GF-D8 (cell line): ENCODE measurements at places on chromosomes 12 and 14.

DNA sequence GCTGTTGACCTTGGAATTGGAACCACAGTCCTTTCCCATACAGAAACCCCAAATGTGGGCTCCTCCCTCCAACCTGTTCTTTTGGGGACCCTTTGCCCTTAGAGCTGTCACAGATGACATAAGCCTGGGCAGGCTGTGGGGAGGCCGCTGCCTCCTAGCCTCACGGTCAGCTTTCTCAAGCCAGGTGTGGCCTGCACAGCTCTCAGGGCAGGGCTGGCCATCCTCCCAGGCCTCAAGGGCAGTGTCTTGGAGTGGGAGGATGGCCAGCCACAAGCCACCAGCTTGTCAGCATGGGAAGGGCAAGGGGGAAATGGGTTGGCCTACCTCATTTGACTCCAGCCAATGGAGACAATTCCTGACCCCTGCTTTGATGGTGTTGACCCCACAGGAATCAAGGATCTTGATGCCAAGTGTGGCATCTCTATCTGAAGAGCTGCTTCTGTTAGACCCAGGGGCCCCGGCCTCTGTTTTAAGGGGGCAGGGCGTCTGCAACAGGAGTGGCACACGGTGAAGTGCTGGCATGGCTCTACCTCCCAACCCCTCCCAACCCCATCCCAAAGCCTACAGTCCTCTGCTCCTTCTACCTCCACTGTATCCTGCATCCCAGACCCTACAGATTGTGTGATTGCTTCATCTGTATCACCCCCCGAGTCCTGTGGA, 11.5 kb downstream of the CBLN3 start:
- no peak for DNase-seq

- DNase-seq, result no peak
Observed at GRCh38 chr14:67566908-67567307, 33.2 kb downstream of the PIGH start.

DNA sequence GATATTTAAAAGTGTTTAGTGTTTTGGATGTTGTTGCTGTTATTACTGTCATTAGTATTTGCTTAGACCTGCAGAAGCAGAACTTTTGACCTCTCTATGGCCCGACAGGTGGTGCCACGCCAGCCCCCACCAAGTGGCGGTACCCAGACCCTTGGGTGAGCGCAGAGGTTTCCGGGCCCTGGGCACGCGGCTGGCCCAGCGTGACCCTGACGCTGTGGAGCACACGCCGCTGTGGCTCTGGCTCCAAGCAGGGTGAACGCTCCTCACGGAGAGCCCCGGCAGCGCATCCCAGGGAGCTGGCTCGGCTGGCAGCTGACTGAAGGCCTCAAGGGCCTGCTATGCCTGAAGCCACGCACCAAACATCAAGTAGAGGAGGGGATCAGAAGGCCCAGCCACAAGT, 22.6 kb downstream of the SLC25A47 start:
- DNase-seq, result no peak

GRCh38 chr14:82045339-82045738, 511.7 kb upstream of the SEL1L start:
- no peak for DNase-seq

GRCh38 chr12:104316936-104317335, 13.4 kb downstream of the EID3 start:
- no peak for DNase-seq
